DMS53 (cell line): ENCODE measurements at places on chromosomes 5 and 9.

DNA sequence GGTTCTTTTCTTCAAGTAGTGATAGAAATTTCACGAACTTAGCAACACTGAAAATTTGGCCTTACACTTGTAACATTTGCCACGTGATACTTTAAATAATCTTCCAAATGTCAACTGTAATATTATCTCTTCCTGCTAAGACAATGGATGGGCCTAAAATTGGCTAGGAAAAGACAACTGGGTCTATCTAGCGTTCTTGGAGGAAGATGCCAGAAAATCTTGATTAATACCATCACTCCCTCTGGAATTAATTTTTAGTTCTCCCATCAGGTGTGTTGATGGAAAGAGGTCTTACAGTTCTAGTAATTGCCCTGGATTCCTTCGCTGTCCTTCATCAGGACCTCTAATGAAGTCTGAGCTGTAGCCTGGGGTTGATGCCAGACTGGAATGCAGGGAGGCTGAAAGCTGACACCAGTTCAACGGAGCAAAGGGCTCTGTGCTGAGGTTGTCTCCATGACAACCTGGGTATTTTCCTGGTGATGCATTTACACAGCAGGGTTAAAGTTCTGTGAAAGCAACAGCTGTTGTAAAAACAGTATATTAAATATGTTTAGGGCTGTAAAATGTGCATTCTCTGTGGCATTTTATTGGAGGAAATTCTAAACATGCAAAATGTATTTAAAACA lies 92.3 kb downstream of the GAS1 start:
- DNase-seq, result peak; percentile 54

GRCh38 chr5:175471628-175472027 lies 6.7 kb upstream of the SFXN1 start:
- no peak for DNase-seq

DNA sequence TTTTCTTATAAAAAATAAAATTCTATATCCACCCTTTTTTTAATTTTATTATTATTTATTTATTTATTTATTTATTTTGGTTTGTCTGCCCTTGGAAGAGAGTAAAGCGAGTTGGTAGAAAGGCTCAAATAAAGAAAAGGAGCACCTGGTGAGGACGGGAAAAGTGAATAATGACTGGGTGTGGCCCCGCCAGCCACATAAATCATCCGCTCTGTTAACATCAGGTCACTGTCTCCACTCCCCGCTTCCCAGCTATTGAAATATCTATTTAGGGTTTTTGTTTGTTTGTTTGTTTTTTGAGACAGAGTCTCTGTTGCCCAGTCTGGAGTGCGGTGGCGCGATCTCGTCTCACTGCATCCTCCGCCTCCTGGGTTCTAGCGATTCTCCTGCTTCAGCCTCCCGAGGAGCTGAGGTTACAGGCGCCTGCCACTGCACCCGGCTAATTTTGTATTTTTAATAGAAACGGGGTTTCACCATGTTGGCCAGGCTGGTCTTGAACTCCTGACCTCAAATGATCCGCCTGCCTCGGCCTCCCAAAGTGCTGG lies 844 bp downstream of the POLR3G start:
- peak; percentile 40 for DNase-seq

- no peak for DNase-seq
These were observed 18.9 kb downstream of the OGN start for GRCh38 chr9:92385477-92385876.

GRCh38 chr5:170421826-170422225 lies 32.7 kb upstream of the KCNMB1 start:
- DNase-seq, result no peak

DNA sequence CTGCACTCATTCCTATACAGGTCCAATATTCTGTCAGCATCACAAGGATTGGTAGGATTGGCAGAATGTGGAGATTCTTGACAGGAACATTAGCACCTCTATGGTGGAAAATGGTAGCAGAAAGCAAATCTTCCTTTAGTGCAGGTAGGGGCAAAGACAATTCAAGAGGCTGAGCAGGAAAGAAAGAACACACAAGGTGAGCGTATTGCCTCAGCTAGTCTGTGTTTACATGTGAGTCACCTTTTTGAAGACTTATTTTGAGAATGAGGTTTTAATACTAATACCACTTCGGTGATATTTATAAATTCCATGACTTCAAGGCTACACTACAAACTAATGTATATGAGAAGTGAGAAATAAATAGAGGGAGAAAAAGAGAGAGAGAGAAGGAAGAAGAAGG lies 717.0 kb downstream of the BRINP1 start:
- DNase-seq, result peak; percentile 12

DNA sequence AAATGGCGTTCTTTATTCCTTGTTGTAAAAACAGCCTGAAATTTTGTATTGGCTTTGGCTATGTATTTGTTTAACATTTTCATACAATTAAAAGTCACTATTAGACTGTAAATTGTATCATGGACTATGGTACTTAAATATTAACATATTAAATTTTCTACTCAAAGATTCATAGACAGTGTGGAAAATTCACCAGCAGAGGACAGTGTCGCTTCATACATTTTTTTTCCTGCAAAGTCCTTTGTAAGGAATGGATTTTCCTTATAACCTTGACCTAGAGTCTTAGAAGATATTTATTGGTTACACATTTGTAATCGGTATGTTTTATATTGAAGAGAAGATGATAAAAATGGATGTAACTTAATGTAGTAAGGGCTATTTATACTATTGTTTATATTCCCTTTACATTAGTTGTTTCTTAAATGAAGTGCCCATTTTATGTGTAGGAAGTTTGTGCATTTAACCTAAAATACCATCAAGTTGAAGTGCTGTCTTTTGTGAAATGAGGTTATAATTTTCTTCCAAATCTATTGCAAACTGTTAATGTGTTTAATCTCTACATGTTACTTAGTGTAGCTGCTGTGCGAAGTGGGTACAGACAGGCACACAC lies 150.1 kb downstream of the KDM4C start:
- DNase-seq, result peak; percentile 46

DNA sequence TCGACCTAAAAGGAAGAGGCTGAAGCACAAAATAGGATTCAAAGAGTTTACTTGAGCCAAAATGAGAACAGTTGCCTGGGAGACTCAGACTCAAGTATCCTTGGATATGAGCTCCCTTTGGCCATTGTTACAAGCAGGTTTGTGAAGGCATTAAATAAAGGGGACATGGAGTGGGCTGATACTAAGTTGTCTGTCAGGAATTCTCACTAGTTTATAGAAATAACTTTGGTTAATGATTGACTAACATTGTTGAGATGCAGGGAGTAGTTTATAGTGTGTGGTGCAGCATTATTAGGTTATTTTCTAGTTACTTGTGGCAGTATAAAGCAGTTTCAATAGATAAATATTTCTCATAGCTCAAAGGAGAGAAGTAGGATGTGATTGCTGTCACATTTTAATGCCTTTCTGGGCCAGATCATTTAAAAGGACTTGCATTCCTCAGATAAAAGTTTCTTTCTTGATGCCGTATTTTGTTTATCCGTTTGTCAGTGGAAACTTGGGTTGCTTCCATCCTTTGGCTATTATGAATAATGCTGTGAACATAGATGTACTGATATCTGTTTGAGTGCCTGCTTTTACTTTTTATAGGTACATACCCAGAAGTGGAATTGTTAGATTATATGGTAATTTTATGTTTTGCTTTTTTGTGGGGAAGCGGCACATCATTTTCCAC lies 9.1 kb downstream of the AP3S1 start:
- peak; percentile 54 for DNase-seq

GRCh38 chr9:126522612-126523356 lies 90.9 kb upstream of the LMX1B start:
- no peak for DNase-seq

DNA sequence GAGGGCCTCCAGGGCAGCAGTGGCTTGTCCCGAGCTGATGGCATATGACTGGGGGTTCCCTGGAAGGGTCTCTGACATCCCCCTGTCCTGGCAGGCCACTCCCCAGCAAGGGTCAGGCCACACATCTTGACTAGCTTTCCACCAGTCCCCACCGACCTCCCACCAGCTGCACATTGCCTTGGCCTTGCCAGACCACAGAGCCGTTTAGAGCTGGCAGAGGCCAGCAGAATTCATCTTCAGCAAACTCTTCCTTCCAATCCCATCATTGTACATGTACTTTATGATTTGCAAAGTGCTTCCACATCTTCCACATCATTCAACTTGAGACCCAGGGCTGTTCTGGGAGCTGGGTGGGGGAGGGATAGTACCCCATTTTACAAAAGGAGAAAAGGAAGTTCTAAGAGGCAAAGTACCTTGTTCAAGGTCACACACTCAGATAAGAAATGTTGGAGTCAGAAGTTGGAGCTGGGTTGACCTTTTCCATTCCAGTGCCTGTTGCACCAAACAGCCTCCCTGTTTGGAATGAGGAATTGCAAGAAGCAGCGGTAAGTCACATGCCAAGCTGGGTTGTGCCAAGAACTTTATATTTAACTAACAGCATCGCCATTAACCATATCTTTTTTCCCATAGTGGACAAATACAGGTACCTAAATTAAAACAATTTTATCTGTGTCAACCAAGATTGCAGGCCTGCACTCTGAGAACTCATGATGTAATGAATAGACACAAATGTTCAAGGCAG lies 25.8 kb upstream of the COL15A1 start:
- no peak for DNase-seq

- no peak for DNase-seq
These were observed 834.2 kb upstream of the DMAC1 start for GRCh38 chr9:8633784-8634183.

DNA sequence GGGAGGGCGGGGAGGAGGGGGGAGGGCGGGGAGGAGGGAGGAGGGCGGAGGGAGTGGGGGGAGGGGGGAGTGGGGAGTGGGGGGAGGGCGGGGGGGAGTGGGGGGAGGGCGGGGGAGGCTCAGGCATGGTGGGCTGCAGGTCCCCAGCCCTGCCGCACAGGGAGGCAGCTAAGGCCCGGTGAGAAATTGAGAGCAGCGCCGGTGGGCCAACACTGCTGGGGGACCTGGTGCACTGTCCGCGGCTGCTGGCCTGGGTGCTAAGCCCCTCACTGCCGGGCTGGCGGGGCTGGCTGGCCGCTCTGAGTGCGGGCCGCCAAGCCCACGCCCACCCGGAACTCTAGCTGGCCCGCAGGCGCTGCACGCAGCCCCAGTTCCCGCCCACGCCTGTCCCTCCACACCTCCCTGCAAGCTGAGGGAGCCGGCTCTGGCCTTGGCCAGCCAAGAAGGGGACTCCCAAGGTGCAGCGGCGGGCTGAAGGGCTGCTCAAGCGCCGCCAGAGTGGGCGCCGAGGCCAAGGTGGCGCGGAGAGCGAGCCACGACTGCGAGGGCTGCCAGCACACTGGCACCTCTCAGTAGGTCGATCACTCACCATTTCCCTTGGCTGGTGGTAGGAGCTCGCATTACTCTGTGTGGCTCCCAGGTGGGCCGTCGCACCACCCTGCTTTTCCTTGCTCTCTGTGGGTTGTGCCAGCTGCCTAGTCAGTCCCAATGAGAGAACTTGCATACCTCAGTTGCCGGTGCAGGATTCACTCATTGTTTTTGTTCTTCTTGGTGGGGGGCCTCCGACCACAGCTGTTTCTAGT lies 160.2 kb downstream of the CNTLN start:
- no peak for DNase-seq

DNA sequence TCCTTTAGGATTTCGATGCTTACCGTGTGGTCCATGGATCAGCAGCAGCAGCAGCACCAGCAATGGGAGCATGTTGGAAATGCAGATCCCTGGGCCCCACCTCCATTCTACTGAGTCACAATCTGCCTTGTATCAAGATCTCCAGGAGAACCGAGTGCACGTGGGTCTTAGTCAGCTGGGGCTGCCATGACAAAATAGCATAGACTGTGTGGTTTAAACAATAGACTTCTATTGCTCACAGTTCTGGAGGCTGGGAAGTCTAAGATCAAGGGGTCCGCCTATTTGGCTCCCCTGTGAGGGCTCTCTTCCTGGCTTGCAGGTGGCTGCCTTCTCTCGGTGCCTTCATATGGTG lies 1.3 kb upstream of the PROP1 start:
- no peak for DNase-seq

GRCh38 chr9:127208416-127208815 lies 56.2 kb upstream of the GARNL3 start:
- DNase-seq, result no peak

- no peak for DNase-seq
These were observed 57.7 kb downstream of the SMARCA2 start for GRCh38 chr9:2072752-2073405.

- peak; percentile 82 for DNase-seq
These were observed 2.6 kb upstream of the AFAP1L1 start for GRCh38 chr5:149268928-149269557.

GRCh38 chr9:101480386-101480785 lies 44.8 kb upstream of the ALDOB start:
- no peak for DNase-seq

- no peak for DNase-seq
These were observed 201.5 kb downstream of the AUH start for GRCh38 chr9:91160181-91160580.

- DNase-seq, result no peak
These were observed 20.0 kb upstream of the RUFY1 start for GRCh38 chr5:179530069-179530998.

- no peak for DNase-seq
These were observed 548 bp downstream of the CDC14B start for GRCh38 chr9:96619124-96619465.

DNA sequence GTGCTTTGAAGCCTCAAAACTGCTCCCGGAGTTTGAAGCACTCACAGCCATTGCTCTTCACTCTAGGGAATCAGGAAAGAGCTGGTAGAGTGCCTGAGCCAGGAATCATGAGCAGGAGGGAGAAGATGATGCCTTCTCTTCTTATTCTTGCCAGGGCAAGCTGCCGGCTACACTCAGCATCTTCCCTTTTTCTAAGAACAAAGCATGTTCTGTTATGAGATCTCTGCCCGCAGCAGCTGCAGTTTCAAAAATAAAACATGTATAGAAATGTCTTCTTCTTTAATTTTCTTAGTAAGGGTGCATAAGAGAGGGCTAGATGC lies 57.9 kb upstream of the RICTOR start:
- DNase-seq, result no peak

DNA sequence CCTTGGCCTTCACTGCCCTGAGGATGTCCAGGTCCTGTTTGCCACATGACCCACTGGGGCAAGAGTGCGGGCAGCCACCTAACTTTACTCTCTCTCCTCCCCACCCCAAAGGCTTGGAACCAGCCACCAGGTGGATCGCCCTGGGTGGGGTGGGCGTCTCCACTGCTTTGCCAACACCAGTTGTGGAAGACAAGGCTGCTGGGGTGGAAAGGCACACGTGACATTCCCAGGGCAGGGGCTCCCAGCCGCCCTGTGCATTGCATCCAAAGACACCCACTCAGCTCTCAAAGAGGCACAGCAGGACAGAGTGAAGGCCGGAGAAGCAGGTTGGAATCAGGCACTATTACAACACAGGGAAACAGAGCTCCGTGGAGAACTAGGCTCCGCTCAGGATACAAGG lies 162.2 kb downstream of the OLFM1 start:
- DNase-seq, result no peak

- no peak for DNase-seq
These were observed 259.5 kb downstream of the BNC2 start for GRCh38 chr9:16611001-16611400.
